ENCODE measurements at places on chromosomes 7 and 10.

DNA sequence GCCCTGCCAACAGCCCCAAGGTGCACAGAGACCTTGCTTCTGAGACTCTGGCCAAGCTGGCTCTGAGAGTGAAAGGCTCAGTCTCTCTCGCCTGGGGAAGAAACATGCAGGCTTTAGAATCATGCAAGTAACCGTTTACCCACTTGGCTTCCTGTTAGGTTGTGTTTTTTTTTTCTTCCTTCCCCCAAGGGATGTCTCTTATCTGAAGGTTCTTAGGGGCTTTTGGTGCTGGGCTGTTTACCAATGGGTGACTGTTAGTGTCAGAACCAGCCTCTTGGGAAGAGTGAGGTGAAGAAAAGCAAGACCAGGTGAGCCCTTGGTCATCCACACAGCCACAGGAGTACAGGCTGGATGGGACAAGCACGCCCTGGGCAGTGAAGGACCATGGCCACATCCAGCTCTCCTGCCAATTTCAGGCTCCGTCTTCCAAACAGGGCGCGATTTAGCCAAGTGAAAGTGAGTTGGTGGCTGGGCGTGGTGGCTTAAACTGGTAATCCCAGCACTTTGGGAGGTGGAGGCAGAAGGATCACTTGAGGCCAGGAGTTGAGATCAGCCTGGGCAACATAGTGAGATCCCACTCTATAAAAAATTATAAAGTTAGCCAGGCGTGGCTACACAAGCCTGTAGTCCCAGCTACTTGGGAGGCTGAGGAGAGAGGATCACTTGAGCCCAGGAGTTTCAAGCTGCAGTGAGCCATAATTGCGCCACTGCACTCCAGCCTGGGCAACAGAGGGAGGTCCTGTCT, 76.3 kb upstream of the CUX1 start:
- DNase-seq, result no peak

DNA sequence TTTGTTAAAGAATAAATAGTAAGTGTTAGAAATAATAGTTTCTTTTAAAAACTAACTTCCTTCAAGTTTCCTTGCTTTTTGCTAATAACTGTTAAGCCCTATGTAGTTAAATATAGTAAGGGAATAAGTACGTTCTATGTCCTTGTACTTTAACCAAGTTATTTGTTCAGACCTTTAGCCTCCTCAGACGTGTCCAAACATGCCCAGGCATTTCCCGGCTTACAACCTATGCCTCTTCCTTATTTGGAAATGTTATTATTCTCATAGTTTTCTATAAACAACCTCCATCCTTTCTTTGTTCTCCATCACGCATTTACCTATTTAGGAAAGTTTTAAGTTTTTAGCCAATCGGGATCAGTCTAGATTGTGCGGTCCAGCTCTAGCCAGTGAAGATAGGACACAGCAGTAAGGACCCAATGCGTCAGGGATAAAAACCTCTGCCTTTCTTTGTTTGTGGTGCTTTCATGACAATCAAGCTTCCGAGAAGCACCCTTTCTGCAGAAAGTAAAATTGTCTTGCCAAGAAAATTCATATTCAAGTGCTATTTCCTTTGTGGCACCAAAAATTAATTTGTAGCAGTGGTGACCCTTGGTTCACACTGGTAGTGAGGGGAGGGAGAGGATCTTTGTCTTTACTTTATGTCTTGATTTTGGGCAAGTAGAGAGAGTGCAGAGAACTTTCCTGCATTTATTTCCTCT, 851.3 kb upstream of the POM121L12 start:
- DNase-seq, result no peak

DNA sequence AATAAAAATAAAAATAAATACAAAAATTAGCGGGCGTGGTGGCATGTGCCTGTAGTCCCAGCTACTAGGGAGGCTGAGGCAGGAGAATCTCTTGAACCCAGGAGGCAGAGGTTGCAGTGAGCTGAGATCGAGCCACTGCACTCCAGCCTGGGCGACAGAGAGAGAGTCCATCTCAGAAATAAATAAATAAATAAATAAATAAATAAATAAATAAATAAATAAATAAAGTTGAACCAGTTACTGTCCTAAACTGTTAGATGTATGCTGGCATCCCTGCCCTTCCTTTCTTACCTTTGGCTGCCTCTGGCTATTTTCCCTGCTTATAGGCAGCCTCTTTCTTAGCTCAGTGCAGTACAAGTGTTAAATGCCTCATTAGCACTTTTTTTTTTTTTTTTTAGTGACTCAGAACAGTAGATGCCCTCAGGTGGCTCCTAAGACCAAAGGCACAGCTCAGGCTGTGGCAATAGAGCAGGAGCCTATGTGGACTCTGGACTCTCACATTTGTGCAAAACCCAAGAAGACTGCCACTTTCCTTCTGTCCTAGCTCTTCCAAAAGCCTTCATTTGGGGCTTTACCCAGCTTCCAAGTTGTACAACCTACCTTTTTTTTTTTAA, 30.6 kb upstream of the CABCOCO1 start:
- no peak for DNase-seq

GRCh38 chr10:32951111-32951510, 6.9 kb downstream of the ITGB1 start:
- no peak for DNase-seq

GRCh38 chr7:66921918-66922486, 977 bp downstream of the TMEM248 start:
- DNase-seq, result peak; percentile 9

GRCh38 chr10:46549171-46550075, 7.0 kb downstream of the GPRIN2 start:
- DNase-seq, result no peak

DNA sequence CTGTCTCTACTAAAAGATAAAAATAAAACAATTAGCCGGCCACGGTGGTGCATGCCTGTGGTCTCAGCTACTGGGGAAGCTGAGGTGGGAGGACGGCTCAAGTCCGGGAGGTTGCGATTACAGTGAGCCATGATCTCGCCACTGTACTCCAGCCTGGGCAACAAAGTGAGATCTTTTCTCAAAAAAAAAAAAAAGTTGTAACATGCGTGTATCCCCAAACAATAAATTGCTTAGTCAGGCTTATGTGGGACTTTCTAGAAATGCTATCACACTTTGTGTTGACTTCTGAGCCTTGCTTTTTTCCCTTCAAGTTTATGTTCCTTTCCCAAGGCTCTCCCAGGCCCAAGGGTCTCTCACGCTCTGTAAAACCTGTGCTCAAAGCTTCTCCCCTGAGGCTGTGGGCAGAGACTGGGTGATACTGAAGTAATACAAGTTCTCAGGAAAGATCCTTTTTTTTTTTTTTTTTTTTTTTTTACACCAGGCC, 88.0 kb upstream of the TNS3 start:
- DNase-seq, result no peak

GRCh38 chr7:86784765-86785164, 141.1 kb downstream of the GRM3 start:
- no peak for DNase-seq

- no peak for DNase-seq
Measured at GRCh38 chr7:105585850-105586500, 4.7 kb upstream of the EFCAB10 start.

- no peak for DNase-seq
Measured at GRCh38 chr10:48609441-48609840, 4.6 kb upstream of the ARHGAP22 start.

- no peak for DNase-seq
Measured at GRCh38 chr10:33484787-33485186, 150.3 kb upstream of the NRP1 start.

DNA sequence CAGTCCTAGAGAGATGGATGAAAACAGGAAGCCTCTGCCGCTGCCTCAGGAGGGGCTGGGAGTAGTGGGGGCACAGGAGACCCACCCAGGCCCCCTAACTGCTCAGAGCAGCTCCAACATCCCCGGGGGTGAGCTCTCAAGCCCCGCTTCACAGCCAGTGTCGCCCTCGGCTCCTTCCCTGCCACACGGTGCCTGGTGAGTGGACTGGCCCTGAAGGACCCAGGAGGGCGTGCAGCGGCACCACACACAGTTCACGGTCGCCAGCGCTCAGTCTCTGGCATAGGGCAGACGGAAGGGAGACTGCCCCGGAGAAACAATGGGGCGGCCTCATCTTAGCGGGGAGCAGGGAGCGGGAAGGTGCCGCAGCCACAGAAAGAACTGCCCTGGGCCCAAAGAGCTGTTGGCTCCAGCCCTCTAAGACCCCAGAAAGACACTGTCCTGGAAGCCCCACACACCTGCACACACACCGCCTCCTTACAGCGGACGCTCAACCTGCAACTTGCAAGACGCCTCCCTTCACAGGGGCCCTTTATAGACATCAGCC, 1.2 kb downstream of the CLDN15 start:
- no peak for DNase-seq

DNA sequence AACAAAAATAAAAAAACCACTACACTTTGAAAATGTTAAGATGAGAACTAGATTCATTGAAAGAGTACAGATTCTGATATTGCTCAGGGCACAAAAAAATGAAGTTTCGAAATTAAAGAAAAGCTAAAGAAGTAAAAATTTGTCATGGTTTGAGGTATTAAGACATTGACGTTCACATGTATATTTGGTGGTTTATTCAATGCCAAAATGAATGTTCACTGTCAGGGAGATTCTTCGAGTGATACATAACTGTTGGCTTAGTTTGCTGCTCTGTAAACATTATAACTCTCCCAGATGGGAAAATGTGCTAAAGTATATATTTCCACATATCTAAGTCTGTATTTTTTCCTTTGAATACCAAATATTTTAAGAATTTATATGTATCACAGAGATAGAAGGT, 345.0 kb downstream of the SEMA3D start:
- no peak for DNase-seq

GRCh38 chr10:3229815-3230214, 57.2 kb upstream of the PITRM1 start:
- no peak for DNase-seq
